ENCODE measurements at places on chromosomes 4 and X. TPM values are rescaled to one million over a fixed set of nuclear protein-coding genes. Genes with fewer than 3 reads are reported as not detected.

Gene KLF8
- 6.1 TPM for polyA plus RNA-seq

Gene ITM2A
- 28.8 TPM for polyA plus RNA-seq

Gene HPF1
- 27.6 TPM for polyA plus RNA-seq

Gene BCOR
- polyA plus RNA-seq: 7.7 TPM

Gene POLA1
- polyA plus RNA-seq: 2.2 TPM

Gene ARAP2
- polyA plus RNA-seq: 3.1 TPM

Gene RPS6KA3
- 9.9 TPM for polyA plus RNA-seq

Gene SATL1
- 0.22 TPM for polyA plus RNA-seq

Gene PABPC1L2B
- not detected for polyA plus RNA-seq

Gene RAB40AL
- not detected for polyA plus RNA-seq

Gene MAGEA1
- polyA plus RNA-seq: not detected

Gene PIN4
- polyA plus RNA-seq: 50.9 TPM

Gene MID1
- polyA plus RNA-seq: 5.3 TPM

Gene INPP4B
- polyA plus RNA-seq: 2.6 TPM

Gene BBS7
- polyA plus RNA-seq: 8.0 TPM

Gene MAGEB17
- not detected for polyA plus RNA-seq

Gene DMD
- 4.2 TPM for polyA plus RNA-seq

Gene FREM3
- polyA plus RNA-seq: not detected

Gene SPANXN4
- polyA plus RNA-seq: not detected

Gene MAGIX
- polyA plus RNA-seq: 34.0 TPM

Gene ITGB1BP2
- polyA plus RNA-seq: 1.8 TPM

Gene KLHL13
- polyA plus RNA-seq: 13.8 TPM

Gene AMBN
- polyA plus RNA-seq: not detected

Gene RBM3
- 86.9 TPM for polyA plus RNA-seq

Gene ASB12
- 0.62 TPM for polyA plus RNA-seq

Gene CENPVL3
- not detected for polyA plus RNA-seq

Gene MTNR1A
- not detected for polyA plus RNA-seq

Gene ALB
- polyA plus RNA-seq: 172 TPM

Gene FOXP3
- polyA plus RNA-seq: 0.45 TPM

Gene NHSL2
- 1.3 TPM for polyA plus RNA-seq

Gene PNMA5
- not detected for polyA plus RNA-seq

Gene CCKAR
- 0.22 TPM for polyA plus RNA-seq

Gene TIGD4
- polyA plus RNA-seq: 0.75 TPM

Gene FGA
- 5.3 TPM for polyA plus RNA-seq

Gene DOCK11
- 11.4 TPM for polyA plus RNA-seq

Data from kidney (tissue), 22 donors.